ENCODE measurements at places on chromosomes 16 and 17. TPM values are rescaled to one million over a fixed set of nuclear protein-coding genes. Genes with fewer than 3 reads are reported as not detected.

GRCh38 chr17:71799657-71800056 is 321.2 kb upstream of the SOX9 start:
- no peaks in the 10 kb centered on the region for H3K36me3 ChIP-seq
- no peak for DNase-seq
- no peak overlapping the region for H3K27ac ChIP-seq
- H3K4me3 ChIP-seq, result no peak overlapping the region
- no peaks in the 10 kb centered on the region for H3K27me3 ChIP-seq

DNA sequence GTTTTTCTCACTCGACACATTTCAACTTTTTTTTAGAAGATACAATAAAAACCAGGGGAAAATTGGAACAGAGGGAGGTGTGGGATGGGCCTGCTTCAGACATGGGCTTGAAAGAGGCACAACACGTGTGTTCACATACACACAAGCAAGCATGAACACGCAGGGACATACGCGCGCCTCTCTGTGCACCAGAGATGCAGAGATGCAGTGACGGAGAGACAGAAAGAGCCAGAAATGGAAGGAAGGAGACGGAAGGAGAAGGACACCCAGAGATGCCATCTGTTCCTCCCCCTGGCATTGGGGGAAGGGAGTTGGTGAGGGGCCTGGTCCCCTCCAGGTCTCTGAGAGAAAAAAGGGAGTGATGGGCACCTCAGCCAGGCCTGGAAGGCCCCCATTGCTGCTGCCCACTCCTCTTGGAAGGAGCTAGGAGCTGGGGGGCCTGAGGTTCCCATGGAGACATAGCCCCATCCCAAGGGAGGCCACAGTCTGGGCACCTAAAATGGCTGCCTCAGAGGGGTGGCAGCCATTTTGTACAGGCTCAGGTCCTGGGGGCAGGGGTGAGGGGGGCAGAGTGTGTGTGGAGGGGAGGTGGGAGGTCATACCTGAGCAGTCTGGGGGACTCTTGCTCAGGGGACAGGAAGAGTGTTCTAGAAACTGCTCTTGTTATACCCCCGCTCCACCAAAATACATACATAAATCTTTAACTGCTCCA is 3.8 kb upstream of the NEUROD2 start:
- no peak overlapping the region for H3K27ac ChIP-seq
- H3K4me3 ChIP-seq, result no peak overlapping the region
- no peaks in the 10 kb centered on the region for H3K36me3 ChIP-seq
- DNase-seq, result no peak

DNA sequence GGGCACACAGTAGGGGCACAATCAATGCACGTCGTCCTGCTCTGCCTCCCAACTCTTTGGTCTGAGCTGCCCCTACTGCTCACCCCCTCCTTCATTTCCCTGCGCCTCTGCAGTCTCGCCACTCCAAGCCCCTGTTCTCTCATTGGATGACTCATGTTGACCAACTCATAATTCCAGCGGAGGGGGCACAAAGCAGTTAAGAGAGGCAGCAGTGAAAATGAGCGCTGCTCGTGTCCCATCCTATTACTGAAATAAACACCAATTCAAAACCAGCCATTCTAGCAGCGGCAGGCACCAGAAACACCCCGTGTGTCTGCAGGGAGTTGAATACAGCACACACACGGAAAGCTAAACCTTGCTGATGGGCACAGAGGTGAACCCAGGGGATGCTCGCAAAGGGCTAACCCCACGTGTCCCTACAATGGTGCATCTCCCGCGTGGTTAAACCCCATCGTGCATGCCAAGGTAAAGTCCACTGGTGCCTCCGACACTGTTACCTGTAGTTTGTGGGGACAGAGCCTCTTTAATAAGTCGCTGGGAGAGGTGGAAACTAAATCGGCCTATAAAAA is 310.4 kb downstream of the XYLT1 start:
- DNase-seq, result no peak
- H3K27me3 ChIP-seq, result no peaks in the 10 kb centered on the region
- no peak overlapping the region for H3K4me3 ChIP-seq
- H3K4me1 ChIP-seq, result peaks cover 9% of the 10 kb centered on the region
- H3K27ac ChIP-seq, result no peak overlapping the region

Gene KCNJ2
- total RNA-seq, result 2.5 TPM

Gene NPW
- total RNA-seq, result 0.80 TPM

Gene ABCA9
- total RNA-seq, result 1.2 TPM
